ENCODE measurements at places on chromosomes 2 and 18. TPM values are rescaled to one million over a fixed set of nuclear protein-coding genes. Genes with fewer than 3 reads are reported as not detected.

SERPINB4 gene
- polyA plus RNA-seq, result not detected

LIMS3 gene
- polyA plus RNA-seq, result 13.5 TPM

NAT8 gene
- 0.19 TPM for polyA plus RNA-seq

GAL3ST2 gene
- not detected for polyA plus RNA-seq

SLC25A52 gene
- 0.06 TPM for polyA plus RNA-seq

LRRC30 gene
- polyA plus RNA-seq, result not detected

STK36 gene
- 67.4 TPM for polyA plus RNA-seq

ADCYAP1 gene
- polyA plus RNA-seq, result not detected

ANKRD30B gene
- not detected for polyA plus RNA-seq

B3GNT7 gene
- polyA plus RNA-seq, result 0.27 TPM

DNER gene
- 0.01 TPM for polyA plus RNA-seq

TRIB2 gene
- 12.7 TPM for polyA plus RNA-seq

MLPH gene
- not detected for polyA plus RNA-seq

CXCR4 gene
- 42.2 TPM for polyA plus RNA-seq

IL36B gene
- not detected for polyA plus RNA-seq

MRPL33 gene
- 36.1 TPM for polyA plus RNA-seq

EPAS1 gene
- polyA plus RNA-seq, result 214 TPM

CDKL4 gene
- 0.17 TPM for polyA plus RNA-seq

NUP35 gene
- polyA plus RNA-seq, result 8.4 TPM

NT5C1B gene
- not detected for polyA plus RNA-seq

DIS3L2 gene
- 16.0 TPM for polyA plus RNA-seq

GAD1 gene
- 0.64 TPM for polyA plus RNA-seq

TIGD1 gene
- polyA plus RNA-seq, result 1.6 TPM

SDC1 gene
- 3.2 TPM for polyA plus RNA-seq

EPB41L5 gene
- polyA plus RNA-seq, result 5.8 TPM

THSD7B gene
- not detected for polyA plus RNA-seq

ANO7 gene
- 0.81 TPM for polyA plus RNA-seq
